ENCODE measurements at places on chromosomes 1 and 21.

DNA sequence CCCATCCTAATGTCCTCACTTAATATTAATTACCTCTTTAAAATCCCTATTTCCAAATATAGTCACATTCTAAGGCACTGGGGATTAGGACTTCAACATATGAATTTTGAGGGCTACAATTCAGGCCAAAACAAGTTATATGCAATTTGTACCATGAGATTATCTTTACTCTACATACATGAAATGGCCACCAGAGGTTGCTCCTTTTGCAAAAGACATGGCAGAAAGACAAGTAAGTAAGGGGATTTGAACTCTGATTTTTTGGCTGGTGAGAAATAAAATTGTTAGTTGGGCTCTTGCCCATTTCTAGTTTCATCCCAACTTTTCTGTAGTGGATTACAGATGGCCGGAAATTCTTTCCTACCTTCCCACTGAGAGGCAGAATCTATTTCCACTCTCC lies 4.8 kb upstream of the ALG6 start:
- DNase-seq: no peak

- DNase-seq: no peak
Observed at GRCh38 chr1:219959540-219960203, 31.3 kb upstream of the SLC30A10 start.

GRCh38 chr1:41754540-41754939 lies 164.2 kb downstream of the HIVEP3 start:
- DNase-seq: no peak

- no peak for DNase-seq
Observed at GRCh38 chr1:62448221-62448933, 11.5 kb downstream of the USP1 start.

DNA sequence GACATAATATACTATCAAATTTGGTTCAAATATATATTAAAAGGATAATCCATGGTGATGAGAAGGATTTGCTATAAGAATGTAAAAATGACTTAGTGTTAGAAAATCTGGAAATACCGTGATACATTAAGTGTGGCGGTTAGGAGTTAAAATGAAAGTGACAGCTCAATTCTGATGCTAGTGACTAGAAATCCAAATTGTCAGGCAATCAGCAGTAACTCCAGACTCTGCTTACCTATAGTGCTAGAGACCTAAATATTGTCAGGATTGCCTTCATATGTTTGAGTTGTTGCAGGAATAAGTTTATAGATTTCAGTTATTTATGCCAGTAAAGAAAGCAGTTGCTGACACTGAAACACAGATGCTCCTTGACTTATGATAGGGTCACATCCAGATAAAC lies 737.4 kb downstream of the MRPL39 start:
- DNase-seq: no peak

DNA sequence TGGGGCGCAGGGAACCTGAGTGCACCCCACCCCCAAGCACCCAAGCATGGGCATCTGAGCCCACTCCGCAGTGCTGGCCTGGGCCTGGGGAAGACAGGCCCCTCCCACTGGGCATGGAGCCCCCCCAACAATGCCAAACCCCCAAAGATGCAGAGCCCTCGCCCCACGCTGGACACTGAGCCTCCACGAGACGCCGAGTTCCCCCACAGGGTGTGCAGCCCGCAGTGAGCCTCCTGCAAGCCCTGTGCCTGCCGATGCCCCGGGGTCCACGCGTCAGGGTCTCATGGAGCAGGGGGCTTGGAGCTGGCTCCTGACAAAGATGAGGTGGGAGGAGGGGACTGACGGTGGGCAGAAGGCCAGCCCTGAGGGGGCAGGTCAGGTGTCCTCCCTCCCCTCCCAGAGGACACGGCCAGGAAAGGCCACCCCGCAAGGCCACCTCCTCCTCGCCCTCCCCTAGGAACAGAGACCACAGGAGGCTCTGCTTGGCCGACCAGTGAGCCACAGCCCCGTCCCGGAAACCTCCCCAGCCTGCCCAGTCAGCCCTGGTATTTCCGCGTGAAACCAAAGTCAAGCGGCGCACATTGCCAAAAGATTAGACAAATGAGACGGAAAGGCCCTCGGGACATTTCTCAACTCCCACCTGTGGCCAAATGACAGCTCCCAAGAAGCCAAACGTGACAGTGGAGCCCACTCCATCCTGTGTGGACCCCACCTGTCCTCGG lies 33.4 kb downstream of the MEGF6 start:
- DNase-seq: no peak

- no peak for DNase-seq
Observed at GRCh38 chr1:8217011-8217711, 100.8 kb upstream of the SLC45A1 start.

- no peak for DNase-seq
Observed at GRCh38 chr1:154879038-154879421, 8.9 kb upstream of the KCNN3 start.

- no peak for DNase-seq
Observed at GRCh38 chr1:208233546-208233945, 10.6 kb downstream of the PLXNA2 start.

- no peak for DNase-seq
Observed at GRCh38 chr1:230356190-230356589, 69.9 kb downstream of the PGBD5 start.

GRCh38 chr1:110040548-110040947 lies 6.1 kb downstream of the STRIP1 start:
- no peak for DNase-seq

- DNase-seq: no peak
Observed at GRCh38 chr21:26070822-26071425, 99.6 kb downstream of the APP start.

GRCh38 chr1:58992643-58993042 lies 208.8 kb upstream of the JUN start:
- DNase-seq: no peak

- peak; percentile 96 for DNase-seq
Observed at GRCh38 chr1:248821101-248821500, 4.6 kb downstream of the SH3BP5L start.

GRCh38 chr1:172486805-172487454 lies 43.1 kb upstream of the PIGC start:
- no peak for DNase-seq

DNA sequence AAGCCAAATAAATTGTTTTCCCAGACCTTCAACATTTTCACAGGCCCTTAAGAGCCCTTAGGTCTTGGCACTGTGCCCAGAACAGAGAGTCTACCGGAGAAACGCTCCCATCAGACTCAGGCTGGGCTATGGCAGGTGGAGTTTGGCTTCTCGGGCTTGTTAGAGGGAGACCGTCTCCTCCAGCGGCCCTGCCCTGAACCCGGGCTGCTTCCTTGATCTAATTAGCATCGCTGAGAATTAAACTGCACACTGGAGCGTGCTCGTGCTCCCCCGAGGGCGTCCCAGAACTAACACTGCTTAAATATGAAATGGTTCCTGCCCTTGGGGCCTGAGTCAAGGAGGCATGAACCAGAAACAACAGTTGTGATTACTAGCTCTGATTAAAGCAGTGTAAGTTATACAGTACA lies 634.4 kb downstream of the MATN1 start:
- DNase-seq: no peak

GRCh38 chr1:186858923-186859322 lies 30.2 kb downstream of the PLA2G4A start:
- no peak for DNase-seq

DNA sequence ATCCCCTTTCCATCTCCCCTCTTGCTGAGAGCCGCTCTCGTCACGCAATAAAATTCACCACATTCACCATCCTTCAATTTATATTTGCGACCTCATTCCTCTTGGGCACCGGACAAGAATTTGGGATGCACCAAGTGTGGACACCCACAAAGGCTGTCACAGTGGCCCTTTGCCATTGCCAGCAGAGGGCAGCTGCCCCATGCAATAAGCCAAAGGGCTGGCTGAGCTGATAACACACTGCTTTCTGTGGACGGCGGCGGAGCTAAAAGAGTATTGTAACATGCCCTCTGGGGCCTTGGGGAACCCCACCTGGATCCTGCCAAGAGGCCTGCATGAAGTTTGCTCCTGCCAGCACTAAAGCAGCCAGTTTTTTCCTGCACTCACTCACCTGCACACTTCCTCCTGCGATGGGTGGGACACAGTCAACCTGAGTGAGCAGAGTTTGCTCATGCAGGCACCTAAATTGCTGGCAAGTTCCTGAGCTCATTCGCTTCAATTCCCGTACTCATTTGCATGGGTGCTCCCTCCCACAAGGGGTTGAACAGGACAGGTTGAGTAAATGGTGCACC lies 792.3 kb upstream of the ADAMTS5 start:
- DNase-seq: no peak

GRCh38 chr1:174800216-174800851 lies 199.4 kb upstream of the CACYBP start:
- no peak for DNase-seq

- no peak for DNase-seq
Observed at GRCh38 chr1:81420760-81421159, 380.0 kb upstream of the ADGRL2 start.

DNA sequence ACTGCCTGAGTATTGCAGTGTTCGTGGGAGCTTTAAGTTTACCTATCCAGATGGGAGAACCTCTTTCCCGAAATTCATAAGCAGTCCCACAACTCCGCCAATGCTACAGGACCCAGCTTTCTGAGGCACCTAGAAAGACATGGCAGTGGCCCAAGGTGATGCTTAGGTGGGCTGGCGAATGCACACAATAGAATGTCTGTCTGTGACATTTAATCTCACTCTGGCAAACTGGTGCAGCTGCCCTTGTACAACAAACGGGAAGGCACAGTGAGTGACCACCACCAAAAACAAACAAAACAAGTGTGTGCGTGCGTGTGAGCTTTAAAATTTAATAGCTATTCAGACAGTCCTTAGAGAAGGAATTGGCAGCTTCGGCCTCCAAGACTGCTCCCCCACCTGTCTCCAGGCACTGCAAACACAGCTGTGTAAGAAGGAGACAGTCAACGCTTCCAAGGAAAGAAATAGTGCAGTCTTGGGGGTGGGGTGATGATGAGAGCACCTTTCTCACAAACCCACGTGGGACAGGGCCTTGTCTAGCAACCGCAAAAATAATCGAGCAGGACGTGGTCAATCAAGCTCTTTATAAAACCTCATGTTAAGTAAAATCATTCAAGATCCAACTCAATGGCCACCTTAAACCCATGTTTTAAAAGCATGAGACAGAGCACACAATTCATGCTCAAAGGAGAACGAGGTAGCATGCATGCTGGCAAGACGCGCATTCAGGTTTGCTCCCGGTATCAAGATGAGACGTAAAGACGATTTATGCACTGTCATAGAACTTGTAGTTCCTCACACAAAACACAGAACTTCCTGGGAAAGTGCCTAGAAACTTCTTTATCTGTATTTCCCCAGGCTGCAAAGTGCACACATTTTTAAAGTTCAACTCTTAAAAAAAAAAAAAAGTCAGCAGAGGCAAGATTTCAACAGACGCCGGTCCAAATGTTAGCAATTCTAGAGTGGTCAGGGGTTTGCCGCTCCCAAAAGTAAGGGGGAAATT lies 84.1 kb downstream of the TM2D1 start:
- no peak for DNase-seq

DNA sequence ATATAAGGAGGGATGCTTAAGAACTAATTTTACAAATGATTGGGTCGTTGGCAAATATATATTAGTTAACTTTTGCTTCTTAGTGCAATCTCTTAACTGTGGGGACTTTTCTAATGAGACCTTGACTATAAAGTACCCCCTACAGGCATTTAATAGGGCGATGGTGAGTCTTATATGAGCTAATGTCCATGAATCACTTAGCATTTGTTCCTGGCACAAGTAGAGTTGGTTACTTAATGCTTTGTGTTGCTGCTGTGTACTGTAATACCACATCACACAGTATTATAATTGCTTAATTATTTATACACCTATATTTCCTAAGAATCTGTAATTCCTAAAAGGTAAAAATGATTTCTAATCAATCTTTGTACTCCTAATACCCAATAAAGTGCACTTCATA lies 25.3 kb upstream of the TMCO1 start:
- no peak for DNase-seq

GRCh38 chr1:75243124-75243523 lies 108.9 kb downstream of the LHX8 start:
- DNase-seq: no peak

DNA sequence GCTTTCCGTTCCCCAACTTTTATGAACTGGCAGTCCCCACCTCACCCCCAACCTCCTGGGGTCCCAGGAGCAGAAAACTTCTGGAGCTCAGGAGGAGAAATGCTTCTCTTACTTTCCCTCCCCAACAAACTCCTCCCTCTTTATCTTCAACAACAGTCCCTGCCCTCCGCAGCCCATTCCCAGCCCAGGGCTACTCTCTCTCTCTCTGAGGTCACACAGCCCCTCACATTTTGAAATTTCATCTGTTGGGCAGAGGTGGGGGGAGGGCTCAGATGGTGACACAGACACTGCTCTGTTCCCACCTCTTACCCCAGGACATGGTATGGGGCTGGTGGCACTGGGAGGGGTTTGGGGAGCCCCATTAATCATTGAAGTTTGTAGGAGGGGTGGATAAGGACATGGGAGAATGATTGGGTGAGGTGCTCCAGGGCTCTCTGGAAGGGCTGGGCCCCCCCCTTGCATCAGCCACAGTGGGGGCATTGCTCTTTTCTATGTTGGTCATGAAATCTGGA lies 6.0 kb downstream of the PIK3CD start:
- DNase-seq: no peak

- DNase-seq: no peak
Observed at GRCh38 chr1:216095400-216095799, 327.8 kb downstream of the USH2A start.

GRCh38 chr1:219257751-219258150 lies 84.1 kb downstream of the LYPLAL1 start:
- DNase-seq: no peak

- peak; percentile 1 for DNase-seq
Observed at GRCh38 chr1:157496121-157496526, 56.2 kb downstream of the FCRL5 start.

DNA sequence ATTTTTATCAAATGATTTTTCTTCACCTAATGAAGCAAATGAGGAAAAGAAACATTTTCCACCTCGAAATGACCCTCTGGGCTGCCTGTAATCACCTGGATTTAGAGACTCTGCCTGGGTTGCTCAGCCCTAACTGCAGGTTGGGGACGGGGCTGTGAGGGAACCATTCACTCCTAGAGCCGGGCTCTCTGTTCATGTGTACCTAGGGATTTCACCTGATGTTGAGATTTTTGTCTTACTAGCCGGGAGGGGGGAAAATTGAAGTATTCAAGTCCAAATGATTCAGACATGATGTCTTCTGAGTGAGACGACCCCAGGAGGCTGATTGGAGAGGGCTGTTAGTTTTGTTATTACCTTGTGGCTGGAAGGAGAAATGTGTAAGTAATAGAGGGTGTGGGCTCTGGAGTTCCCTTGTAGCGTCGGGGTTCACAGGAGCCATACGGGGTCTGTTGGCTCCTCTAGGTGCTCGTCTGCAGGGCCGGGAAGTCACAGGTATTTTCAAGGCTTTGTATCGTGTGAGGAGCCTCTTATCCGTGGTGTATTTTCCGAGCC lies 42.3 kb upstream of the PWP2 start:
- DNase-seq: no peak

- DNase-seq: no peak
Observed at GRCh38 chr1:234413485-234413884, 40.2 kb downstream of the COA6 start.

- DNase-seq: no peak
Observed at GRCh38 chr21:26153758-26154157, 16.8 kb downstream of the APP start.
